Neural crest cell (in vitro differentiated cells): ENCODE measurements at places on chromosomes 6 and 20. TPM values are rescaled to one million over a fixed set of nuclear protein-coding genes. Genes with fewer than 3 reads are reported as not detected.

SAMD5 gene
- total RNA-seq = 1.5 and 1.6 TPM in 2 replicates

DNA sequence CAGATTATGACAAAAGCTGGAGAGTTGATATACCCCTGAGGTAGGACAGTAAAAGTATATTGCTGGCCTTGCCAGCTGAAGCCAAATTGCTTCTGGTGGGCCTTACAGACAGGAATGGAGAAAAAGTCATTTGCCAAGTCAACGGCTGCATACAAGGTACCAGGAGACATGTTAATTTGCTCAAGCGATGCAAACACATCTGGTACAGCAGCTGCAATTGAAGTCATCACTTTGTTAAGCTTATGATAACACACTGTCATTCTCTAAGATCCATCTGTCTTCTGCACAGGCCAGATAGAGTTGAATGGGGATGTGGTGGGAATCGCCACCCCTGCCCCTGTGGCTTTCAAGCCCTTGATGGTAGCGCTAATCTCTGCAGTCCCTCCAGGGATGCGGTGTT, 40.4 kb upstream of the POPDC3 start:
- DNase-seq = no peak

- no peak for DNase-seq
Observed at GRCh38 chr6:166456395-166457156, 73.8 kb upstream of the MPC1 start.

DNA sequence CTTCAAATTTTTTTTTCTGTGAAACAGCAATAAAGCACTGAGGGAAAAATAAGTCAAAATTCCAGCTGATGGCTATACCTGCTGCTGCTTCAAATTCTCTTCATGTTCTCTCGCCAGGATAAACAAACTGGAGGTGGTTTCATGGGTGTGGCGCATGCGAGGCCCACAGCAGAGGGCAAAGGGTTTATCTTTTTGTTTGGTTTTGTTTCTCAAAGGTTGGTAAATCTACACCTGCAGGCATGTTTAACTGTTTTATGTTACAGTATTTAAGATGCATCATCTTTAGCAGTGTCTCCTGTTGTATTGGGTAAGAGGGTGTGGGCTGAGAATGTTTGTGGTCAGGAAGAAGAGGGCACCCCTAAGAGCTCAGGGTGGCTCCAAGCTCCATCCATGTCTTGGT, 342.2 kb downstream of the CDH26 start:
- no peak for DNase-seq

PRSS16 gene
- 0.57 and 0.63 TPM in 2 replicates for total RNA-seq
